Osteocyte (in vitro differentiated cells): ENCODE measurements at places on chromosomes 6 and 20. TPM values are rescaled to one million over a fixed set of nuclear protein-coding genes. Genes with fewer than 3 reads are reported as not detected.

GRCh38 chr6:129026601-129027000 lies 143.7 kb downstream of the LAMA2 start:
- no peak for DNase-seq

DNA sequence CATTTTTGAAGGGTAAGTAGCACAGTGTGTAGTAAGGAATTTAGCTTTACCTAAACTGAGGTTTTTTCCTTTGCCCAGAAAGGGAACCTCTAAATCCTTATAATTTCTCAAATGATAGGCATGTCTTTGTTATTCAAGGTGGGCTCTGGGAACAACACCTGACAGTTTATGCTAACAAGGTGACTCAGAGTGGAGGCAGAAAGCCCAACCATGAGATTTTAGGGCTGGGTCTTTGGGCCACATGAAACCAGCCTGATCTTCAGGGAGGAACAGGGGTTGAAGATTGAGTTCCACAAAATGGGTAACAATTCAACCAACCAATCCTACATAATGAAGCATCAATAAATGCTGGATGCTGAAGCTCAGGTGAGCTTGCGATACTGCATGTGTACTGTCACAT lies 46.6 kb downstream of the PRSS35 start:
- no peak for DNase-seq

DNA sequence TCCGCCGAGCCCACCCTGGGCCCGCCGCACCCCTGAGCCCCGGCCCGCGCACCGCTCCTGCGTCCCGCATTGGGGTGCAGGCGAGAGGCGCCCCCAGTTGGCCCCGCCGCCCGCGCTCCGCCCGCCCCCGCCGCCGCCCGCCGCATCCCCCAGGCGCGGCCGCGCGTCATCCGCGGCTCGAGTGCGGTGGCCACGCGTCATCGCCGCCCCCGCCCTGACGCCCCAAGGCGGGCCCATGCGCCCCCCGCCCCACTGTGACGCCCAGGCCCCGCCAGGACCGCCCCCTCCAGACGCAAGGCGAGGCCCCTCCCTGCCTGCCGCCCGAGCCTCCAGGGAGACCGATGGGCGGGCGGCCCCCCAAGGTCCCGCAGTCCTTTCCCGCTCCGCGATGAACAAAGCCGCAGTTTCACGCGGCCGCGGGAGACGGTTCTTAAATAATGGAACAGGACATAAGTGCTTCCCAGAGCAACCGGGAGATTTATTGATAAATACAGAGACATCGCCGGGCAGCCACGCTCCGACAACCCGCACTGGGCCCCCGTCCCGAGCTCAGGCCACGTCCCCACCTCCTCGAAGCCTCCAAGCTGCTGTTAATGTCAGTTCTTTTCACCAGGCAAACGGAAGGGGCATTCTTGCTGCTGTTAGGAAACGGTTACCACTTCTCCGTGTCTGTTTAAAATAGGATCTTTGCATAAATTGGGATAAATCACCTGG lies at the start of gene ANKRD60:
Gene ANKRD60, minus strand, starts transcription at position 170 of the 714 bp plus-strand sequence. Its CDS starts 0 bp downstream, at position 170.
- no peak for DNase-seq

The DDO gene
- total RNA-seq: not detected in 2 replicates

GRCh38 chr6:6591778-6592465 lies 3.4 kb downstream of the LY86 start:
- DNase-seq: peak; percentile 60

The IBTK gene
- total RNA-seq: 28.0 TPM in 2 replicates

DNA sequence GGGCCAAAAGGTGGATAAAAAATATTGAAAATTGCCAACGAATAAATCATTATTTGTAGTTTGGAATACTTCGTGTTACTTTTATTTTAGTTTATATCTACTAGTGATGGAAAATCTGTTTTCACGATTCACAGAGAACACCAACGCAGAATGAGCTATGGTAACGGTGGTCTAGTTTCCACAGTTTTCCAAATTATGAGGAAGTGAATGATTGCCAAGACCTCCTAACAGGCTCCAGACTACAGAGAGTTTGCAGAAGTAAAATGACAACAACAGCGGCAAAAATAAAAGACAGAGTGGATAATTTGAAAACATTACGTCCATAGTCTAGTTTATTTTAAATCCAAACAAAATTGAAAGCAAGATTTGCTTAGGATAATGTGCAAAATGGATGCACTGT lies 57.0 kb upstream of the AIG1 start:
- no peak for DNase-seq

- no peak for DNase-seq
These were observed 29.0 kb upstream of the RUNX2 start for GRCh38 chr6:45299096-45299581.

DNA sequence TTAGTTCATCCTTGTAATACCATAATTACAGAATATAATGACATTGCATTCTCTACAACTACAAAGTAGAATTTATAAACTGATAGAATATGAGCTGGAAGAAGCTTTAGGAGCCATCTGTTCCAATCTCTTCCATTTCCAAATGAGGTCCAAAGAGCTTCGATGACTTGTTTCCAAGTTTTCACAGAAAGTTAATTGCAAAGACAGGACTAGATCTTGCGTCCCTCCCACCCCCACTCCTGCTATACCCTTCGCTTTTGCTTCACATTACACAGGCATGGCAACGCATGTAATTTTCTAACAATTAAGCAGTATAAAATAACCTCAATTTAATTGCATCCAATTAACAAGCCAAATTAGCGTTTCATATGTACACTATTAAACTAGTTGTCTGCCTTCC lies 7.0 kb downstream of the HIVEP2 start:
- DNase-seq: no peak

- DNase-seq: no peak
These were observed 180.6 kb upstream of the CCN2 start for GRCh38 chr6:132131758-132132157.

DNA sequence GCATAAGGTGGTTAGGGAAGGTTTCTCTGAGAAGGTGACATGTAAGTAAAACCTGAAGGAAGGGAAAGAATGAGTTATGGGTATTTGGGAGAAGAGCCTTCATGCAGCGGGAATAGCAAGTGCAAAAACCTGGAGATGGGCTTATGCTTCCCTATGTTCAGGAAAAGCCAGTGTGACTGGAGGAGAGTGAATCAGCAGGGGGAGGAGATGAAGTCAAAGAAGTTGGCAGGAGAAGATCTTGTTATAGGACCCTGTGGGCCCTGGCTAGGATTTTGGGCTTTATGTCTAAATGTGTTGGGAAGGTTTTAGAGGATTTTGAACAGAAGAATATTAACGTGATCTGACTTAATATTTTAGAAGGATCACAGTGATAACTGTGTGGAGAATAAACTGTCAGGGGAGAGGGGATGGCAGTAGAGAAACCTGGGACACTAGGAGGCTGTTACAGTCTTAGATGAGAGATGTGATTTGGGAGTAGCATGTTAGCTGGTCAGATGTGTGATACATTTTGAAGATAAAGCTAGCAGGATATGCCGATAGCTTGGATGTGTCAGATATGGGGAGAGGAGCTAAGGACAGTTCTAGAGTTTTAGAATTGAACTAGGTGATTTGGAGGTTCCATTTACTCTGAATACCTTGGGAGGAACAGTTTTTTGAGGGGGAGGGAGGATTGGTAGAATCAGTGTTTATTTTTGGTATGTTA lies 41.0 kb downstream of the PHF3 start:
- DNase-seq: no peak

The ABT1 gene
- total RNA-seq: 13.1 and 13.9 TPM in 2 replicates

The NR2E1 gene
- not detected in 2 replicates for total RNA-seq

DNA sequence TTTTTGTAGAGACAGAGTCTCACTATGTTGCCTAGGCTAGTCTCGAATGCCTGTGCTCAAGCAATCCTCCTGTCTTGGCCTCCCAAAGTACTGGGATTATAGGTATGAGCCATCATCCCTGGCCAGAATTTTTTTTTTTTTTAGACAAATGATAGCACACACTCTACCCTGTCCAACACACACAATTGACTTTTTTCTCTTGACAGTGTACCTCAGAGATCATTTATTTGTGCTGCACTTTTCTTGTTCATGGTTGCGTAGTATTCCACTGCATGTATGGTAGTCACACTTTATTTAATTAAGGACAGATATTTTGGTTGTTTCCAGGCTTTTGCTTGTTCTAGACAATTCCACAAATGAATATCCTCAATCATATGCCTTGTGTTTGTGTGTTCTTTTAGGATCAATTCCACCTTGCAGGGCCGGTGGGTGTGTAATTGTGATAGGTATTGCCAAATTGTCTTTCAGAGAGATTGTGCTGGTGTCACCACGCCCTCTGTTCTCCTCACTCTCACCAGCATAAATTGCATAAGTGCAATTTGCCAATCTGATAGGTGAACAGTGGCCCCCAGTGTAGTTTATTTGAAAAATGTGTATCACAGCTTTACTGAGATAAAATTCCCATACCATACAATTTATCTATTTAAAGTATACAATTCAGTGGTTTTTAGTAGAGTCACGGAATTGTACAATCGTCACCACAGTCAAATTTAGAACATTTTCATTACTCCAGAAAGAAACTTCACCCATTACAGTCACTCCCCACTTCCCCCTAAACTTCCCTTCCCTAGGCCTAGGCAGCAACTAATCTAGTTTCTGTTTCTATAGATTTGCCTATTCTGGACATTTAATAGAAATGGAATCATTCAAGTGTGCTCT lies 20.1 kb downstream of the SRC start:
- DNase-seq: no peak

The TMEM63B gene
- total RNA-seq: 36.1 and 36.2 TPM in 2 replicates

DNA sequence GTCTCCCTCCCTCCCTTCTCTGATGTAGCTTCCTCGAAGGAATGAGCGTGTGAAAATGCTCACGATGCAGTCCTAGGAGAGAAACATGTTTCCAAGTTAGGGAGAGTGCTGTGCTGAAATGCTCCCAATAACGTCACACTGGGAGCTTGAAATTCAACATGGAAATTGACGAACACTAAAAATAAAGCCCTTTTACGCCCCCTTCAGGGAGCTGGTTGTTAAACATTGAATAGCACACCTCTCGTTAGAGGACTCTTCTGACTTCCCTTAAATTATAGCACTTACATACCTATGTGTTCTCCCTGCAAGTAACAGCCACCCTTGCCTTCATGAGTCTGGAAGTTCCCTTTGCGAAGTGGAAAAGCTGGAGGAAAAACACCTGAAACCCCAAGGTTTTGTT lies 88.6 kb downstream of the BFSP1 start:
- DNase-seq: no peak

The TTLL9 gene
- 0.18 and 0.24 TPM in 2 replicates for total RNA-seq

GRCh38 chr6:22766979-22767378 lies 197.6 kb downstream of the HDGFL1 start:
- no peak for DNase-seq

The CRIP3 gene
- 1.4 and 1.8 TPM in 2 replicates for total RNA-seq

The POU5F1 gene
- total RNA-seq: not detected in 2 replicates

DNA sequence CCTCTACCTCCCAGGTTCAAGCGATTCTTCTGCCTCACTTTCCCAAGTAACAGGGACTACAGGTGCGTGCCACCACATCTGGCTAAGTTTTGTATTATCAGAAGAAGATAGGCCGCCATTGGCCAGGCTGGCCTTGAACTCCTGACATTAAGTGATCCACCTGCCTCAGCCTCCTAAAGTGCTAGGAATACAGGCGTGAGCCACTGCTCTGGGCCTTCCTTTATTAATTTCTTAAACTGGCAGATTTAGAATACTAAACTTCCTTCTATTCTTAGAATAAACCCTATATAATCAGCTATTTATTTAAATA lies 86.6 kb downstream of the HFE start:
- no peak for DNase-seq

DNA sequence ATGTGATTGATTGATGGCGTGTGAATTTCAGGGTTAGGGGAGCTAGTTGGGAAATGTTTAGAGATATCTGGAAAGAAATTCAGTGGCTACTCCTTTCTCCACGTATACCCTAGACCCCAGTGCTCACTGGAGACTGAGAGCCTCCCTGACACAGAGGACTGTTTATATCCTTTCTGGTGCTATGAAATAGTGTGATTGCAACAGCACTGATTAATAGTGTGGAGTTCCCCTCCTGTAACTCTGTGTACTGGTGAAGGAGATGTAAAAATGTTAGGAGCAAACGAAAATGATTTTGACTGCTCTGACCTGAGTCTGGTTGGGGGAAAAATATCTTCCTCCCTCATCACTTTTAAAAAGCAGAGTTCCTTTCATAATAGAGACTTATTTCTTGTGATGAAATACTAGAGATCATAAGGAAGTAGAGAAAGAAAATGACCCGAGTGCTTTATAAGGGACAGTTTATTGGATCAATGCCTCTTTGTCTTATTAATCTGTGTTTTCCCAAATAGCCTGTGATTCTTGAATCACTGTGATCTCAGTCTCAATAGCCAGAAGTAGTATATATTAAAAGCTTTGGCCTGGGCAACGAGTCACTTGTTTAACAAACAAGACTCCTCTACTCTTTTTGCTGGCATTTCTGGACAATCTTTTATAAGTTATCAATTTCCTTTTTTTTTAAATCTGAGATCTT lies 92.3 kb downstream of the RNF182 start:
- DNase-seq: no peak

The OPN5 gene
- not detected in 2 replicates for total RNA-seq

DNA sequence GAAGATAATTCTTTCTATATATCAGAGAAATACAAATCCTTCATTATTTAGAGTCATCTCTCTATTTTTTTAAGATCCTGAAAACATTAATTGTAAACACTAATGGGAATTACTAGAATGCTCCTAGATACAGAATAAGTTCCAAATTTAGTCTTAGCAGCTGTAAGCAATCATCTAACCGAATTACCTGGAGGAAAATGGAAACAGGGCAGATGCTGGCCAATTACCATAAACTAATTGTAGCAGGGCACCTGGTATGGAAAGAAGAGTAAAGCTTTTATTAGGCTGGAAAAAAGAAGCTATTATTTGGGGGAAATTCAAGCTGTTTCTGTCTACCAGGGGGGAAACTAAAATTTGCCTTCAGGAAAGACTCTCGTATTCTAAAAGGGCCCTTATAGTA lies 257.5 kb downstream of the MMUT start:
- no peak for DNase-seq

GRCh38 chr20:57648878-57649616 lies 28.8 kb upstream of the ZBP1 start:
- DNase-seq: no peak

- no peak for DNase-seq
These were observed 250.5 kb upstream of the PRND start for GRCh38 chr20:4471221-4471620.

GRCh38 chr20:37749620-37750403 lies 56.0 kb downstream of the CTNNBL1 start:
- no peak for DNase-seq

DNA sequence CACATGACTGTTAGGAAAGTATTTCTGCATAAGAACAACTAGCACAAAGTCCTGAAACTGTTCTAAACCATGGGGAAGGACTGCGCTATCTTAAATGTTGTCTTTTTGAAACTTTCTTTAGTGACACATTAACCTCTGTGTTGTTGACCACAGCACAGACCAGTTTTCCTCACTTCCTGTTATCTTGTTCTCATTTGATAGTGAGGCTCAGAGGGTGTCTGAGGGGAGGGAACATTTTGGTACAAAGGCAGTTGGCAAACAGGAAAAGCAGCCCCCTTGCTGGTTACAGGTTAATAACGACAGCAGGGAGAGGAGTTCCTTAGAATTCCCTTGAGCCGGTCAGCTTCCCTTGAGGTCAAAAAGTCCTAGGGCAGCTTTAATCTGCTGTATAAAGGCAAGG lies 143.5 kb upstream of the BMP2 start:
- DNase-seq: no peak

- DNase-seq: no peak
These were observed 161.4 kb upstream of the AHI1 start for GRCh38 chr6:135658916-135659315.
